GM23248 (cell line): ENCODE measurements at places on chromosomes 2 and 18. TPM values are rescaled to one million over a fixed set of nuclear protein-coding genes. Genes with fewer than 3 reads are reported as not detected.

CELF4 gene
- not detected in 2 replicates for total RNA-seq

GRCh38 chr2:120747281-120747680 is 11.6 kb downstream of the GLI2 start:
- no peak for DNase-seq
- no peaks in the 10 kb centered on the region for H3K27me3 ChIP-seq
- H3K4me1 ChIP-seq, result peaks cover 27% of the 10 kb centered on the region
- no peak overlapping the region for H3K27ac ChIP-seq

- no peaks in the 10 kb centered on the region for H3K36me3 ChIP-seq
- peak overlapping the region; percentile 81; the same call in 1 of the 2 replicates for H3K27ac ChIP-seq
- H3K4me3 ChIP-seq, result no peak overlapping the region
- peaks cover 42% of the 10 kb centered on the region for H3K4me1 ChIP-seq
These were observed 270.6 kb upstream of the MMADHC start for GRCh38 chr2:149858216-149858615.

DNA sequence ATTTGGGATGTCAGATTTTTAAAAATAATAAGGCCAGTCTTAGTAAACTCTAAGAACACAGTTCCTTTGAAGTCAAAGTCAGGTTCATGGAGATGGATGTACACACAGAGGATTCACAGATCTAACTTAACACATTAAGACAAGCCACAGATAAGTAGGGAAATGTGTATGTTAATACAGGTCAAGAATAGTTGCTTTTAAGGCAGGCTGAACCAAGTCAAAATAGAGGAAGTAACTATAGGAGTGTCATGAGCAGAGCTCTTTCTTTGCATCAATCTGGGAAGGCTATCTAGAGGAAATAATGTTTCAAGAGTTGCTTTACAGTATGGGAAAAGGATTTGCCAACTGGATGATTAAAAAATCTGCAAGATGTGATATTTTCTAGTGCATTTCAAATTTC is 128.0 kb upstream of the FBXO11 start:
- no peaks in the 10 kb centered on the region for H3K36me3 ChIP-seq
- no peak overlapping the region for H3K27ac ChIP-seq
- H3K4me1 ChIP-seq, result no peaks in the 10 kb centered on the region
- DNase-seq, result no peak

GRCh38 chr2:50395605-50396297 is 636.2 kb downstream of the NRXN1 start:
- no peak overlapping the region for H3K4me3 ChIP-seq
- H3K4me1 ChIP-seq, result no peaks in the 10 kb centered on the region
- H3K36me3 ChIP-seq, result no peaks in the 10 kb centered on the region
- no peaks in the 10 kb centered on the region for H3K27me3 ChIP-seq
- DNase-seq, result no peak

- no peak overlapping the region for H3K4me3 ChIP-seq
- H3K4me1 ChIP-seq, result no peaks in the 10 kb centered on the region
- no peak for DNase-seq
- no peak overlapping the region for H3K27ac ChIP-seq
These were observed 216.0 kb downstream of the NYAP2 start for GRCh38 chr2:225615514-225615913.

SOX11 gene
- under 0.01 and 0.13 TPM in 2 replicates for total RNA-seq

DNA sequence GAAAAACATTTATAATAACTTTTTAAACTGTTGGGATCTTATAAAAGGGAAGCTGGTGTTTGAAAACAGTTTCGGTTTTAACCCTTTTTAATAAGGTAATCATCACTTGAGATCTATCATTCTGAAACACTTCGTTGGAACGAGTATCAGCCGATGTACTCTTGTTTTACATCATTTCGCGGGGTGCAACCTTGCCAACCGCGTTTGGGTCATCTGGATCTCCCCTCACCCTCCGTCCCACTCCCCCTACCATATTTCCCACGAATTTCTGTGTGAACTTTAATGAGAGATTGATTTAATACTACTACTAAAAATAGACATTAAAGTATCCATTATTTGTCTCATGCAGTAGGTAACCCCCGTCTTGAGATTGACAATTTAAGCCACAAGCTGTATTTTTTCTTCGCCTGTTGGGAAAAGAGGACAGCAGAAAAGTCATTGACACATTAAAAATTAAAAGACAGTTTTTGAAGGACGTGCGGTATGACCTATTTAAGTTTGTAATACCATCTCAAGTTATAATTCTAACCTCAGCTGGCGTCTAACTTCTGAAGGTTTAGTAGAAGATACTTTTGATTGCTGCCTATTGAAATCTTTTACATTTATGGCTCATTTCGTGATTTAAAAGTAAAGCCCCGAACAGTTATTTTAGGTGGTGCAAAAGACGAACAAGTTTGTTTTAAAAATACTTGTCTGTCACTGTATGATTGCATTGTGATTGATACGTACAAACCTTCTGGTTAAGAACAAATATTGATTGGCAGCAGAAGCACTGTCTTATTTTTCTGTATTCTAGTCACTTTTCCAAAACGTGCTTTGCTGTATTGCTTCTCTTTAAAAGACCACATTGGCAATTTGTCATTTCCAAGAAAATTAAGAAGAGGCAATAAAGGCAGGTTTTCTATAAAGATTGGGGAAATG is 1.5 kb downstream of the CREB1 start:
- peak; percentile 44 for DNase-seq
- H3K36me3 ChIP-seq, result no peaks in the 10 kb centered on the region
- H3K27me3 ChIP-seq, result no peaks in the 10 kb centered on the region
- H3K27ac ChIP-seq, result peak overlapping the region; percentile 96
- peak overlapping the region; percentile 100 for H3K4me3 ChIP-seq

DNA sequence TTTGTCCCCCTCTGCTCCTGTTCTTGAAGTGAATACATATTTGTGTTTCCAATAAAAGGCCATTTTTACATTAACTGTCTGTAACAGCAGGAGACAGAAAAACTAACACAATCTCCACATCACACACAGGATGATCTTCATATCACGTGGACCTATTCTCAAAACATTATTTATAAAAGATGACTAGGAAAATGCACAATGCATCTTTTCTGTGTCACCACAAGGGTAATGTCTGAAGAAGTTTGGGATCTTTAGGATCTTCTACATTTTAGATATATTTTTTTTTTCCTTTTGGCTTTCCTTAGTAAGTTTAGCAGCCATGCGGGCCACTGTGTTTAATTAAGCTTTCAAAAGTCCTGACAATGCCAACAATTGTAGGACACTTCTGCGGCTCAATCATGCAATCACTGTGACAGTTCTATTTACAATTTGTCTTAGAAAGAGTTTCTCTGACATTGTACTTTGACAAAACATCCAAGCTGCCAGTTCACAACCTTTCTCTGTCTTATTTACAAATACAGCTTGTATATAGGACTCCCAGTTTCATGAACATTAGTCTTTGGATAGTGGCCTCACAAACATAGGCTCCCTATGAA is 12.3 kb downstream of the BCL11A start:
- no peak overlapping the region for H3K4me3 ChIP-seq
- no peaks in the 10 kb centered on the region for H3K36me3 ChIP-seq
- no peak for DNase-seq
- no peaks in the 10 kb centered on the region for H3K27me3 ChIP-seq

DNA sequence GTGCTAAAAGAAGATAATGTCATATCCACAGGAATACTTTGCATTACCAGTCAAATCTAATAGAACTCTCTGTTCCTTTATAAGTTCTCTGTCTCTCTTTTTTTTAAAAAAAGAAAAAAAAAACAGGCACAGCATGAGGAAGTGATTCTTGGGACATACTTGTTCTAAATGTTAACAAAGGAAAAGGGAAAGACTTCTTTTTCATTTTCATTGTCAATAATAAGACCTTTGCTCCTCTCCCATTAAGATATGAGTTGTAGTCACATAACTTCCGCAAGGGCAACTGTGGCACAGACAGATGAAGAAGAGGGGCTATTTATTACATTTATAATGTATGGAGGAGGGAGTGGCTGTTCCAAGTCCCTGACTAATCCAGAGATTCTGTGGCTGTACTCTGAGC is 4.7 kb downstream of the CD302 start:
- H3K36me3 ChIP-seq, result no peaks in the 10 kb centered on the region
- H3K27ac ChIP-seq, result no peak overlapping the region
- H3K4me1 ChIP-seq, result peaks cover 16% of the 10 kb centered on the region
- DNase-seq, result no peak
- H3K4me3 ChIP-seq, result no peak overlapping the region

DNA sequence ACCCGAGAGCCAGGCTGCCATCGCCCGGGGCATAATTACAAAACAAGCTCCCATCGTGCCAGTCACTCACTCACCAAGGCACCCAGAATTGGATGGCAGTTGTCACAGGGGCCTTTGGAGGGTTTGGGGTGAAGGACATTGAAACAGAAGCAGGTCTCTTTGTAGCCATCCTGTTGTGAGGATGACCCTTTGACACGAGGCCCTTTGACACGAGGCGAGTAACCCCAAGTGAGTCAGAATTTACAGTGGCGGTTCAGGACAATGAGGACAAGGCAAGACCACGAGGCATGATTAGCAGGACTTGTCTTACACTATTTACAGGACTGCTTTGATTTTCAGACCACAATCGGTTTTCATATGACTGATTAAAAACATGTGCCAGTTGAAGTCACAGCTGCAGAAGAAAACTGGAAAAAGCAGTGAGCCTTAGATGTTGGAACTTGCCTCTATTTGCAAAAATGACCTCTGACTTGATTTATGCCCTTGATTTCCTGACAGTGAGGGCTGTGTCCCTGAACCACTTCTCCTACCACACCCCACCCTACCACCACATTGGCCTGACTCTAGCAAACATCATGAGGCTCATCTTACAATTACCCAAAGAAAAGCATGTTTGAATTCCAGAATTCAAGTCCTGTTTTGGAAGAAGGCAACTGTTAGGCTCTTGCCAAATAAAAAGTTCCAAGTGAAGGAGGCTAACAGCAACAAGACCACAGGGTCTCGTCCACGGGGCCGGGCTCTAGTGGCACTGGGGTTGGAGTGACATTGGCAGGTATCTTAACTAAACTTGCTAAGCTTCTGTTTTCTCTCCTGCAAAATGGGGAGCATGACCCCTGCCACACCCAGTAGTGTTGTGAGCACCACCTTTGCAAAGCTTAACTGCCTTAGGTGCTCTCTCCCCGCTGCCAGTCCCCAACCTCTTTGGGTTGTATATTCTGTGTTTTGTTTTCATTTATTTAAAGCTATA is 64.4 kb upstream of the FOSL2 start:
- no peak overlapping the region for H3K27ac ChIP-seq
- H3K36me3 ChIP-seq, result no peaks in the 10 kb centered on the region
- H3K4me1 ChIP-seq, result peaks cover 10% of the 10 kb centered on the region; the same call in 1 of the 2 replicates
- no peaks in the 10 kb centered on the region for H3K27me3 ChIP-seq
- no peak overlapping the region for H3K4me3 ChIP-seq
- peak; percentile 47 for DNase-seq

CD207 gene
- total RNA-seq, result not detected in 2 replicates

SLC30A3 gene
- total RNA-seq, result not detected in 2 replicates

KCNK3 gene
- not detected in 2 replicates for total RNA-seq

SP3 gene
- 78.8 and 88.5 TPM in 2 replicates for total RNA-seq

- peak overlapping the region; percentile 43 for H3K27ac ChIP-seq
- H3K4me3 ChIP-seq, result no peak overlapping the region
- peaks cover 92% of the 10 kb centered on the region for H3K36me3 ChIP-seq
- H3K4me1 ChIP-seq, result peaks cover 41% of the 10 kb centered on the region
- peak; percentile 81 for DNase-seq
These were observed 27.9 kb downstream of the COL3A1 start for GRCh38 chr2:189002079-189002478.

GRCh38 chr2:45654250-45654649 is 2.8 kb downstream of the PRKCE start:
- DNase-seq, result peak; percentile 5
- H3K36me3 ChIP-seq, result no peaks in the 10 kb centered on the region
- H3K4me1 ChIP-seq, result peaks cover 13% of the 10 kb centered on the region
- no peak overlapping the region for H3K4me3 ChIP-seq
- no peaks in the 10 kb centered on the region for H3K27me3 ChIP-seq
- H3K27ac ChIP-seq, result no peak overlapping the region
